ENCODE measurements at places on chromosomes 6 and 20.

GRCh38 chr20:40081653-40082052 is 607.4 kb downstream of the MAFB start:
- no peak overlapping the region for H3K27ac ChIP-seq
- DNase-seq: no peak
- H3K27me3 ChIP-seq: no peaks in the 10 kb centered on the region
- H3K4me1 ChIP-seq: no peaks in the 10 kb centered on the region

GRCh38 chr6:31058128-31058894 is 48.0 kb downstream of the MUC22 start:
- no peak overlapping the region for H3K27ac ChIP-seq
- H3K36me3 ChIP-seq: no peaks in the 10 kb centered on the region
- no peak overlapping the region for H3K4me3 ChIP-seq
- H3K4me1 ChIP-seq: peaks cover 4% of the 10 kb centered on the region
- no peak for DNase-seq

DNA sequence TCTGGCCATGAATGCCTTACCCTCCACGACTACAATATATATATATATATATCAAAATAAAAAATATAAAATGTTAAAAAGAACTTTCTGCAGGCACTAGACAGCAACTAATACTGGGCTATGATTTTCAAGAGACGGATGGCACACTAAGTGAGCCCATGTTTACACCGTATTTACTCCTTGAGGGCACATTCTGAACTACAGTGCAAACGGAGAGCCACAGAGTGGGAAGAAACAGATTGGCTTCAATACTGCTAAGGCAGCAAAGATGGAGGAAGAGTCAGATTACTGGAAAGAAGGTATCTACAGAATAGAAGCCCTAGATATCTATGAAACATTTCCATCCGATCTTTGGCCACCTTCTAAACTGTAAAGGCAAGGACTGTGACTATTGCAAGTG is 330.3 kb downstream of the HTR1B start:
- H3K27ac ChIP-seq: no peak overlapping the region
- DNase-seq: no peak
- no peaks in the 10 kb centered on the region for H3K27me3 ChIP-seq
- H3K4me1 ChIP-seq: no peaks in the 10 kb centered on the region
- H3K36me3 ChIP-seq: no peaks in the 10 kb centered on the region

- no peak for DNase-seq
- H3K36me3 ChIP-seq: no peaks in the 10 kb centered on the region
- no peak overlapping the region for H3K4me3 ChIP-seq
- H3K4me1 ChIP-seq: no peaks in the 10 kb centered on the region
Observed at GRCh38 chr6:82872185-82872584, 193.5 kb downstream of the UBE3D start.

- no peaks in the 10 kb centered on the region for H3K36me3 ChIP-seq
- no peaks in the 10 kb centered on the region for H3K4me1 ChIP-seq
- DNase-seq: no peak
Observed at GRCh38 chr6:103983860-103984259, 875.9 kb downstream of the HACE1 start.

Data from thyroid gland (tissue), 4 donors.